ENCODE measurements at places on chromosomes 2 and 18.

DNA sequence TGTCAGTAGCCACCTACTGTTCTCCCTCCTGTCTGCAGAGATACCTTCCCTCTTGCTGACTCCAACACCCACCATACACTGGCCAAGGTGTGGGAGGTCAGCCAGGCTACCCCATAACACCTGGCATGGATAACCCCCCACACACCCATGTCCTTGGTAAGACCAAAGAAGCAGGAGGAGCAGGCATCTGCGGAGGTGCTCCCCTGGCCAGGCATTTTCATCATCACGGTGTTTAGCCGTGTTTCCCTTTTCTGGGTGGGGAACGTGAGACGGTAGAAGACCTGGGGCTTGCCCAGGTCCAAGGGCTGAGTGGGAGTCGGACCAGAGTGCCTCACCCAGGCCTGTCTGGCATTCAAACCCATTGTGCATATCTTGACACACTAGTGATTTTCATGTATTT lies 150.3 kb downstream of the SMAD7 start:
- DNase-seq, result no peak

DNA sequence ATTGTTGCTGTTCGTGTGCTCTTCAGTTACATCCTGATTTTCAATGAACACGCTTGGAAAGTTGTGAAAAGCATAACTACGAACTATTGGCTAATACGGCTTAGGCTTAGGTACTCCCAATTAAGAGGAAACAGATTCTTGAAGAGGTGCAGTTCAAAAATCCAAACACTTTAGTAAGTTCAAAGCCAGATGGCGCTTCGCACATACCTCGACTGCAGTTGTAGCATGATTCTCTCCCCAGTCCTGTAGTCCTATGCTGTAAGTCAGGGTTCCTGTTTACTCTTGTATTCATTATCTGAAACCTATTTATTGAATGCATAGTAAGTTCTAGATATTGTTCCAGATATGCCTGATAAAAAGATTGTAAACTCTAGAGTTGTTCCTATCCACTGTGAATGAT lies 165.2 kb downstream of the TRIB2 start:
- DNase-seq, result no peak

DNA sequence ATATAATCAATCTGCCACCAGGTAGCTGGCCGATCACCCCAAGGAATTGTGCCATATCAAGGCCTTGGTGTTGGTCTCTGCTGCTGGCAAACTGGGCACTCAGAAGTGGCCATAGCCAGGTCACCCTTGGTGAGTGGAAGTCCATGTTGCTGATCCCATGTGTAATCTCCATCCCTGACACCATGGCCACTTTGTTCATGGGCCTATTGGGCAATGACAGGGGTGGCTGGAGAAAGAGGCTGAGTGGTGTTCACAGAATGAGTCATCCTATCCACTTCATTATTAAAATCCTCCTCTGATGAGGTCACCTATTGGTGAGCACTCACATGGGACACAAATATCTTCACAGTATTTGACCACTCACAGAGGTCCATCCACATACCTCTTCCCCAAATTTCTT lies 26.7 kb upstream of the CD226 start:
- DNase-seq, result no peak

DNA sequence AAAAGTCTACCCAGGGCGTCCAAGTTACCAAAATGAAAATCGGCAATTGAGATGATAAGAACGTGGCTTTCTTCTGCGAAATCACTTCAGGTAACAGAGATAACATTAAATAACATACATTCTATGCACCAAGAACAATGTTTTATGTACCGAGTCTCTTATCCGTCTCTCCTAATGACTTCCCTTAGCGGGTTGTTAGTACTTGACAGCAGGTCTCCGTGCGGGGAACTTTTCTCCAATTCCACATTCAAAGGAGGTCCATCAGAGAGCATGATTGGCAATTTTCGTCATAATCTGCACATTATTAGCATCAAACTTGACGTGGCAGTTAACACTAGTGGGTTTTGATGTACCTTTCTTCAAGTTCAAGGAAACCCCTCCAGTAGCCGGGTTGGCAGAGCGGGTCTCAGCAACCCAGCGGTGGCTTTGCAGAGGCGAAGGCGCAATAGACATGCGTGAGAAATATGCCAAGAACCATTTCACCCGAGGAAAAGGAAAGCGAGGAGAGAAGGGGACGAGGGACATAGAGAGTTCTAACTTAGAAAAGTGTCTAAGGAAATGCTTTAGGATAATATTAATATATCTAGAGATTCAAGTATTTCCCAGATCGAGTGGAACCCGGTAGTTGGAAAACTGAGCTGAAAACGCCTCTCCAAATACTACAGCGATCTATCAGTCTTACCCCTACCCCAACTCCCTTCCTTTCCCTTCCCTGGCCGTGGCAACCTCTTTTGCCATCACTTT lies 5.0 kb downstream of the EVX2 start:
- no peak for DNase-seq

DNA sequence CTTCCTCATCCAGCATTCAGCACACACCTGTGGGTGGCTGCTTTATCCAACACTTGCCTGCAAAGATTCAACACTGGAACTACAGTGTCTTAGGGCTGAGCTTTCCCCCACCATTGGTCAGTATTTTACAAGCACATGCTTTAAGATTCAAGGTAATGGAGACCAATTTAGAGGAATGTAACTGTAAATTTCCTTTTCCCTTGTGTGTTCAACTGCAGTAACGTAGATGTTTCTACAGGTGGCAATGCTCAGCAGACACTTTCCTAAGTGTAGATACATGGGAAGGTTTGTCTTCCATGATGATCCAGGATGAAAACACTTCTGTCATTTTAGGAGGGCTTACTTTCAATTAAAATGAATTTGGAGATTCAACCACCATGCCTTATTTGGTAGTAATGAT lies 143.6 kb upstream of the PXDN start:
- no peak for DNase-seq

GRCh38 chr2:60998628-60999545 lies 18.6 kb upstream of the PEX13 start:
- DNase-seq, result peak; percentile 12

Data from NCI-H1092 (cell line).